Kidney tubule cell (primary cell): ENCODE measurements at places on chromosomes 1 and 21.
A peak's percentile ranks its signal among the peaks of the same experiment; 100 is the strongest.

DNA sequence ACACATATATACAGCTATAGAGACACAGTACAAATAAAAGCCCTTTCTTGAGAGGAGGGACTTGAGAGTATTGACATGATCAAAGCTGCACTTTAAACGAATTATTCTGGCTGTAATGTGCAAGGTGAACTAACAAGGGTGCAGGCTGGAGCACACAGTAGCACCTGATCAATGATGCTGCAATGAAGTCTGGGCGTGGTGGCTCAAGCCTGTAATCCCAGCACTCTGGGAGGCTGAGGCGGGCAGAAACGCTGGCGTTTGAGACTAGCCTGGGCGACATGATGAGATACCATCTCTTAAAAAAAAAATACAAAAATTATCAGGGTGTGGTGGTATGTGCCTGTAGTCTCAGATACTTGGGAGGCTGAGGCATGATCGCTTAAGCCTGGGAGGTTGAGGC is 14.1 kb upstream of the CTH start:
- no peak for DNase-seq

- DNase-seq = no peak
These were observed 46.2 kb downstream of the DYRK1A start for GRCh38 chr21:37412603-37413360.

GRCh38 chr1:183275322-183275721 is 89.3 kb downstream of the LAMC2 start:
- DNase-seq = no peak

DNA sequence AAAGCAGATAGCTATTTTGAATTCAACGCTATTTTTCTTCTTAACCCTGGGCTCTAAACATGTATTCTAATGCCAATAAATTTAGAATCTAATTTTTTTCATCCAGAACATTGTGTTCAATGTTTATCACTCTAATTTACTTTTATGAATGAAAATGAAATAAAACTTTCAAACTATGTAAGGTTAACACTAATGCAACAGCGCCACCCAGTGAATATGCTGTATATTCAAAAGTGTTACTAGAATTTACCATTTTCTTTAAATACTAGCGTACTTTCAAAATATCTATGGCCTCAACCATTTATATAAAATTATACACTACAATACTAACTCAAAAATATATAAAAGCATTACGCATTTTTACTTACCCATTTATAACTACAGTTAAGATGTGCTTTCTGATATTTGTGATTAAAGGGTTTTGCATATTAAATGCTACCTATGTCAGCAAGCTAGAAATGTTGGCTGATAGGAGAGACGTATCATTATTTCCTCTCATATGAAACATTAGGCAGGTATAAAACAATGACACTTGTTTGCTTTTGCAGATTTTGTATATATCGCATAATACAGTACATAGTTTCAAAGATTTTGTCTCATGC is 5.9 kb upstream of the NUF2 start:
- DNase-seq = peak; percentile 54

DNA sequence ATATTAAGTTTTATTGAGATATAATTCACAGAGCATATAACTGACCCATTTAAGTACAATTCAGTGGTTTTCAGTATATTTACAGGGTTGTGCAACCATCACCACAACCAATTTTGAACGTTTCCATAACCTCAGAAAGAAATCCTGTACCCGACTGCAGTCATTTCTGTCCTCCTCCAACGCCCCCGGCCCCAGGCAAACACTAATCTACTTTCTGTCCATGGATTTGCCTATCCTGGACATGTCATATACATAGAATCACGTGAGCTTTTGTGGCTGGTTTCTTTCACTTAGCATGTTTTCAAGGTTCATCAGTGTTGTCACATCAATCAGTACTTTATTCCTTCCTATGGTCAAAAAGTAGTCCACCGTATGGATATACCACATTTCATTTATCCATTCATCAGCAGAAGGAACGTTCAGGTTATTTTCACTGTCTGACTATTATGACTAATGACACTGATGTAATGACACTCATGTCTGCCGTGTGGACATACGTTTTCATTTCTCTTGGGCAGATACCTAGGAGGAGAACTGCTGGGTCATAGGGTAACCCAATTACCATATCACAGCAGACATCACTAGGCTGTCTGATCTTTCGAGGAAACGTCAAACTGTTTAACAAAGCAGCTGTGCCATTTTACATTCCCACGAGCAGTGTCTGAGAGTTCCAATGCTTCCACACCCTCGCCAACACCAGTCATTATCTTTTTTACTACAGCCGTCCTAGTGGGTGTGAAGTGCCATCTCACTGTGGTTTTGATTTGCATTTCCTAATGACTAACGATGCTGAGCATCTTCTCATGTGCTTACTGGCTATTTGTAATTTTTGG is 30.8 kb downstream of the MRPL37 start:
- DNase-seq = no peak

- no peak for DNase-seq
These were observed 787.9 kb upstream of the B3GALT2 start for GRCh38 chr1:193974286-193974798.

DNA sequence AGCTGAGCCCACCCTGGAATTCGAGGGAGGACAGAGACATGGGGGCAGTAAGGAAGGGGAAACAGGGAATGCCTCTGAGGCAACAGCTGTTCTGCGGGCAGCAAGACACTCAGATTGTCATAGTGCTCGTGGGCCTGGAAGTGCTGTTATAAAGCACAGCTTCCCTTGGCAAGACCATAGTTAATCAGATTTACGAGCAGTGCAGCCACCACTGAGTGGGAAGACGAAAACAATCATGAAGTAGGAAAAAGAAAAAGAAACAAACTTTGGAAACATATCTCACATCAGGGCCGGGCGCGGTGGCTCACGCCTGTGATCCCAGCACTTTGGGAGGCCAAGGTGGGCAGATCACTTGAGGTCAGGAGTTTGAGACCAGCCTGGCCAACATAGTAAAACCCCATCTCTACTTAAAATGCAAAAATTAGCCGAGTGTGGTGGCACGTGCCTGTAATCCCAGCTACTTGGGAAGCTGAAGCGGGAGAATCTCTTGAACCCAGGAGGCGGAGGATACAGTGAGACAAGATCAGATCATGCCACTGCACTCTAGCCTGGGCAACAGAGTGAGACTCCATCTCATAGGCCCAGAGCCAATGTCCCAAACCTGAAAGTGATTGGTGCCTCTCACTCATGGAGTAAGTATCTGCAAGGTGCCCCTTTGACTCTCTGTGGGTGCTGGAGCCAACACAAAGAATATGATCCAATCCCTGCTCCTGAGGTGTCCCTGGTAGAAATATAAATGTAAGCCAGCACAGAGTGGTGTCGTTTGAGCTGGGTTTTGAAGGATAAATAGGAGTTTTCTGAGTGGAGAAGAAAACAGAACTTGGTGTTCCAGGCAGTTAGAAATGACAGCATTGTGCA is 55.6 kb upstream of the GPR153 start:
- no peak for DNase-seq

DNA sequence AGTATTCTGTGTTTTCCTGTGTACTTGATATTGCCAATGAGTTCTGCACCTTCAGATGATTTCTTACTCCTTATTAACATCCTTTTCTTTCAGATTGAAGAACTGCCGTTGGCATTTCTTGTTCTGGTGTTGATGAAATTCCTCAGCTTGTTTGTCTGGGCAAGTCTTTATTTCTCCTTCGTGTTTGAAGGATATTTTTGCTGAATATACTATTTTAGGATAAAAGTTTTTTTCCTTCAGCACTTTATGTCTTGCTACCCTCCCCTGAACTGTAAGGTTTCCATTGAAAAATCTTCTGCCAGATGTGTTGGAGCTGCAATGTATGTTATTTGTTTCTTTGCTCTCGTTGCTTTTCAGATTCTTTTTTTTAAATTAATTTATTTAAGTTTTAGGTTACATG is 265.9 kb downstream of the HHAT start:
- no peak for DNase-seq

DNA sequence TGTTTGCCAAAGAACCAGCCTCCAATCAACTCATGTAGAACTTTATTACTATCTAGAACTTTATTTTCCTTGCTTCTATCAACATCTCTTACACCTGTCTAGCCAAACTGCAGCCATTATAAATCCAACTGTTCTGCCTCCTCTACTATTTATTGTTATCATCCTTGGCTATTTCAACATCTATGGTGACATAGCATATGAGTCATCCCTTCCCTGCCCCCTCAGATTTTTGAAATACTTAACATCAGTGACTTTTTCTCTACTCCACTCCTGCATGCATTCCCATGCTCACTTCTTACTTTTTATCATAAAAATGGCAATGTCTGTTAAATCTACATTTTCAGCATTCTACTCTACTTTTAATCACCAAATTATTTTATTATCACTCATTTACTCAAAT is 544.9 kb upstream of the NEGR1 start:
- DNase-seq = peak; percentile 35

- no peak for DNase-seq
These were observed 20.7 kb downstream of the UBE2G2 start for GRCh38 chr21:44780767-44781459.

GRCh38 chr21:31110430-31110829 is 72.2 kb upstream of the KRTAP19-8 start:
- DNase-seq = no peak

GRCh38 chr1:170360601-170361000 is 171.4 kb upstream of the GORAB start:
- DNase-seq = no peak

- DNase-seq = no peak
These were observed 33.5 kb downstream of the NIBAN1 start for GRCh38 chr1:184940694-184941409.

- DNase-seq = no peak
These were observed 8.1 kb upstream of the KRTAP21-3 start for GRCh38 chr21:30726726-30727125.

- no peak for DNase-seq
These were observed 83.5 kb downstream of the KCTD3 start for GRCh38 chr1:215650446-215651149.

DNA sequence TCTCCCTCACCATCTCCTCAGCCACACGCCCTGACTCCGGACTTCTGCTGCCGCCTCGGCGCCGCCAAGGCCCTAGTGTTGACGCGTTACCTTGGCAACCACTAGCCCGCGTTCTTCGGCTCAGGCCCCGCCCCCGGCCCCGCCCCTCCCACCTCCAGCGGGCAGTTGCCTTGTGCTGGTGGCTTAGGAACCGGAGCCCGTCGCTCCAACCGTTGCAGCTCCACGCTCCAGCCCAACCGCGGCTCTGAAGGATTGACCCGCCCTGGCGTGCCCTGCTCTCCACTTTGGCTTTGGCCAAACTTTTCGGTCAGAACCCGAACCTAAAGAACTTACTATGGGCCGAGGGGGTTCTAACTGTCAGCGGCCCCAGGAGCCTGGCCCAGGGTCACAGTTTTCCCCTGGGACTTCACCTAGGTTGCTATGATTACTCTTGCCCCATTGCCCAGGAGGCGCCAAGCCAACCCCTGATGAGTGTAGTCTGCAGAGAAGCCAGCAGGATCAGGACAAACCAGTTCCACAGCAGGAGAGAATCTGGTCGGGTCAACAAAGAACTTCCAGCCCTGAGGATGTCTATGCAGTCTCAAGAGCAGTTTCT is at the start of gene CFAP45:
TSS of gene CFAP45 (minus strand) at position 80 of the 595 bp plus-strand sequence. CDS start at position 13, 67 bp downstream.
- peak; percentile 85 for DNase-seq

DNA sequence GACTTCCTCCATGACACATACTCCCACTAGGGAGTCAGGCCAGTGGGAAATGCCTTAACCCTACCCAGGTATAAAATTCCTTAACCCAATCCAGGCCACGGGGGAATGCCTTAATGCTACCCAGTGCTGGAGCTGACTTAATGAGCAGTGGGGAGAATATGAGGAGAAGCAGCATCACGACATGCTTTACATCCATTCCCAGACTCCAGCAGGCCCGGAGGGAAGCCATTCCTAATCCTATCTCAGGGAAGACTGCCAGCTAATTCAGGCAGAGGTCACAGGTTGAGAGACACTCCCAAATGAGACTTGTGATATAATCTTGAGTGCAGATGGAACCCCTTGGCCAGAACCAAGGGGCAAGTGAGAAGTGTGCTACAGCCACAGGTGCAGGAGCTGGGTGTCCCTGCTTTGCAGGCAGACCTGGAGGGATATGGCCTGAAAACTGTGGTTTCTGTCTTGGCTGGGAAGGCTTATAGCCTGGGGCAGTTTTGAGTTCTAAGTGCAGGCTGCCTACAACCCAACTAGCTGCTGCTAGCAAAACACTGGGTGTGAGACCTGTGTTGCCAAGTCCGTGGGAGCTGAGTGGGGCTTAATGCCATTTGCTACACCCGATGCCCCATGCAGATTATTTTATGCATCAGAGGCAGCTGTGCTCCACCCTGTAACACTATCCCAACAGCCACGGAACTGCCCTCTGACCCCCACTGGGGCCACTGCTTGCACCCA is 45.1 kb upstream of the GUCA2A start:
- peak; percentile 34 for DNase-seq

GRCh38 chr1:204340081-204340889 is 19.4 kb downstream of the PLEKHA6 start:
- no peak for DNase-seq

- peak; percentile 92 for DNase-seq
These were observed 22.5 kb downstream of the CHD5 start for GRCh38 chr1:6157528-6158174.

DNA sequence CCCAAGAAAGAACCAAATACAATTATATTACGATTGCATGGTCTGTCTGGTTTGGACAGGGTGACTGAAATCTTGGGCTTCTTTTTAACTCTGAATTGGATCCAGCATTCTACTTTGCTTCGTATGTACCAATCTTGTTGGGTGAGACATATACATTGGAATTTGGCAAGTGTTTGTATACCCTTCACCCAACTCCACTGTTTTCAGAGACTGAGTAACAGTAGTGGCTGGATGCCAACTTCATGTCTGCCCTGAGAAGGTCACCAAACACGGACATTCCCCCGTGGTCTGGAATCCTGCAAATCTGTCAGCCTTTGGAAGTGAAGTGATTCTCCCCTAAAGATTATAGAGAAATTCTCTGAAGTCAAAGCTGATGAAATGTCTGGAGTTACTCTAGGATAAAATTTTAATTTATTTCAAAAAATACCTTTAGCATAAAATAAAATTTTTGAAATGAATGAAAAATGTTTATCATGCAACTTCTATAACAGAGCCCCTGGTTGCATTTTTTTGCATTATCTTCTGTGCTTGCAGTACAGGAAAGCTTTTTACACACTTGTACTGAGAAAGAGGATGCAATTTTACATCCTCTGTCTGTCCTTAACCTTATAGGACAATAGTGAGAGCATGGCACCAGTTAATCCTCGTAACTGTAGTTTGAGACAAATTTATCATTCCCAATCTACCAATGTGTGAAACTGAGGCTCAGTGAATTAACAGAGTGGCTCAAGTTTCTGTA is 201.8 kb downstream of the DISC1 start:
- peak; percentile 98 for DNase-seq

DNA sequence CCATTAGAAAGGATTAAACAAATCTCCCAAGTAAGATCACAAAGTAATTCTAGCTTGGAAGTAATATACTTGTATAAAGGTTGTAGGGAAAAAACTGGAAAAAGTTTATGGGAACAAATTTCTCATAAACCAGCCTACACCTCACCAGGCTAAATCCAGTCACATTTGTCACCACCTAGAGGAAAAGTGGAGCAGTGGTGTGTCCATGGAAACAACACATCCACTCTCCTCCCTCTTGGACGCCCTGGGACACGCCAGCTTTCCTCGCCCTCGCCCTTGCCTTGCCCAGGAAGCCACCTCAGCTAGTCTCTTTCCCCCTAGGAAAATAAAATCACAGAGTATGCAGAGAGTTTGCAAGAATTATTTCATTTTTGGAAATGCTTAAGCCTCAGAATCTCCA is 2.2 kb downstream of the PALMD start:
- peak; percentile 54 for DNase-seq
